ENCODE measurements at places on chromosomes 7 and 10.
A peak's percentile ranks its signal among the peaks of the same experiment; 100 is the strongest.

DNA sequence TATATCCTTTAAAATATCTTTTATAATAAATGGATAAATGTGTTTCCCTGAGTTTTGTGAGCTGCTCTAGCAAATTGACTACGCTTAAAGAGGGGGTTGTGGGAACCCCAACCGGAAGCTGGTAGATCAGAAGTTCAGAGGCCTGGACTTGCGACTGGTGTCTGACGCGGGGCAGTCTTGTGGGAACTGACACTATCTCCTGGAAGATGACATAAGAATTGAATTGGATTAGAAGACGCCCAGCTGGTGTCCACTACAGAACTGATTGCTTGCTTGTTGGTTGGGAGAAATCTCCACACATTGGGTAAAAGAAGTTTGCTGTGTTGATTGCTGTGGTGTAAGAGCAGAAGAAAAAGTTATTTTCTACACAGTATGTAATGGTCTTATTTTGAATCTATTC lies 51.1 kb upstream of the AHR start:
- no peak for DNase-seq

GRCh38 chr7:36600869-36601530 lies 123.3 kb downstream of the AOAH start:
- DNase-seq, result no peak

GRCh38 chr7:77330169-77330882 lies 85.8 kb downstream of the GSAP start:
- DNase-seq, result no peak

- DNase-seq, result peak; percentile 74
Observed at GRCh38 chr7:112450807-112451761, 824 bp downstream of the IFRD1 start.

GRCh38 chr10:113709221-113709838 lies 29.6 kb downstream of the CASP7 start:
- no peak for DNase-seq

- no peak for DNase-seq
Observed at GRCh38 chr10:96208271-96208670, 63.1 kb downstream of the BLNK start.

DNA sequence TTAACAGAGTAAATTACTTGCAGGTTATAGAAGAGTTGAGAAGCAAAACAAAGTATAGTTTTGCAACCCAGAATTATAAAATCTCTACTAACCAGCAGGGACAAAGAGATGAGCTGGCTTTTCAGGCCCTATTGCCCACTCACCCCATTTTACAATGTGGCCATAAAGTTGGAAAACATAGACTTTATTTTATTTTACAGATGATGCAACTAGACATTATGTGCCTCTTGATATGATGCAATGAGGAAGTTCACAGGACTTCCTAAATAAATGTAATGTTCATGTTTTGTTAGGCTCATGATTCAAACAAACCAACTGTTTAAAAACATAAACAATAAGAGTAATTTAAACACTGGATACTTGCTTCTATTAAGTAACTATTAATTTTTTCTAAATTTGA lies 141.1 kb upstream of the WNT16 start:
- no peak for DNase-seq

GRCh38 chr10:75291805-75292204 lies 56.0 kb upstream of the COMTD1 start:
- DNase-seq, result no peak

DNA sequence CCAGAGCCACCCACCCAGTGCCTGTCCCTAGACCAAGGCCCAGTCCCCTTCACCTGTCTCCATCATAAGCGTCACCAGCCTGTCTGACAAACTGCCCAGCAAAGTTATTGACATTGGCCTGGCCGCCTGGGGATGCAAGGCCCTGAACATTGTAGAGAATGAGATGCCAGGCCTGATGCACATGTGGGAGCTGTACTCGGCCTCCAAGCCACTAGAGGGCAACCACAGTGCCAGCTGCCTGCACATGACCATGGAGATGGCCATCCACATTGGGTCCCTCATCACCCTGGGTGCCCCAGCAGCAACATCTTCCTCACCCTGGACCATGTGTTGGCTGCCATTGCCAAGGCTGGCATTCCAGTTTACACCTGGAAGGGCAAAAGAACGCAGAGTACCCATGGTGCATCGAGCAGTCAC lies 63.7 kb upstream of the ANTXRL start:
- no peak for DNase-seq

DNA sequence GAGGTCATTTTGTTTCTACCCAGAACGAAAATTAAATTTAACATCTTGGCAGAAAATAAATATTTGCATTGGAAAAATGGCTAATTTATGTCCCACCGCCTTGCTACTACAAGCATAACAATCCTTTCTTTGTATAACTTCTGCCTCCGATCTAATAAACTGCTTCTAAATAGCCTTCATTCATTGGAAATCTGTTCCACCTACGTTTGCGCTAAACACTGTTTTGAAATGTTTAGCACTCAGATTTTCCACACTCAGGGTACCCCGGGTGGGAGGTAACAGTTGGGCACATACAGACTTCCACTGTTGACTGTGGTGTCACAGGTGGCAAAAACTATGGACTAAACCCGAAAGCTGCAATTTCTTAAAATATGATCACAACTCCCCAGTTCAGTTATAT lies 96.4 kb downstream of the FGFR2 start:
- DNase-seq, result no peak

DNA sequence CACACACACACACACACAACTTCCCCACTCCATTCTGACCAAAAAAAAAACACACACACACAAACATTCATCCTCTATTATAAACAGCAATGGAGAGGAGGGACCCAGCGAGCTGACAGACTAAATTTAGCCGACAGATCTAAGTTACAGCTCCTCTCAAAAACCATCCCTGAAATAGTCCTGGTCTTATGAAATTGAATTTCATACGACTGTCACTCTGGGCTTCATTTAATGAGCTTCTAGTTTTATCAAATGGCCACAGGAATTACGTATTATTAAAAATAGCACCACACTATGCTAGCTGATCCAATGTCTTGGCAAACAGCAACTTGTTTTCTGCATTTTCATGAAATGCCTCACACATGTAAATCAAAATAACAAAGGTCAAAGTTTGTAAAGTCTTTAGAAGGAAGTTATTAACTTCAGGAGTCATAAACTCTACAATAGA lies 131.3 kb upstream of the ASAH2 start:
- no peak for DNase-seq

DNA sequence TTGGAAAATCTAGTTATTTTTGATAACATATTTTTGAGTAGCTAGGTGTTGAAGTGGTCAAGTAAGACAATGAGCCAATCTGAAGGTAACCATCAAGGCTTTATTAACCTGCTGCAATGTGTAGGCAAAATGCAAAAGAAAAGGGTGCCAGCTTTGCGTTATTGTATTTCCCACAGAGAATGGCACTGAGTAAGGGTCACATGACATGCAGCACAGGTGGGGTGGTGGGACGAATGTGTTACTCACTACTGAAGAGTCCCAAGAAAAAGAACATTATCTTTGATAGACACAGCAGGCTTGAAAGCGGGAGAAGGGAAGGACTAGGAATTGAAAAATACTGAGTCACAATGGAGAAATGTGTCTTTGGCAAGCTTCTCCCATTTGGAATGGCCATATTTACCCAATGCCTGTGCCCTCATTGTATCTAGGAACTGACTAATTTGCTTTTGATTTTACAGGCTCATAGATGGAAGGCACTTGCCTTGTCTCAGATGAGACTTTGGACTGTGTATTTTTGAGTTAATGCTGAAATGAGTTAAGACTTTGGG lies 898.6 kb upstream of the POT1 start:
- no peak for DNase-seq

- DNase-seq, result no peak
Observed at GRCh38 chr7:147478796-147479195, 1111.8 kb upstream of the C7orf33 start.

DNA sequence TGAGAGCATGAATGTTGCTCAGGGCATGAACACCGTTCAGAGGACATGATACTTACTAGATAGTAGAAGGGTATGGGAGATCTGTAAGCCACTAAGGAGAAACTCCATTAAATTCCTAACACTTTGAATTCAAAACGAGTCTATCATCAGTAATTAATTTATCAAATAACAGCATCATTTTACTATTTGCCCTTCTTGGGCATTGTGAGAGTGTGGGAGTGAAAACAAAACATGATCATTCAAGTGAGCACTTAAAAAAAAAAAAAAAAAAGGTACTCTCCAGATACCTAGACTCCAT lies 20.5 kb upstream of the ASB15 start:
- no peak for DNase-seq

DNA sequence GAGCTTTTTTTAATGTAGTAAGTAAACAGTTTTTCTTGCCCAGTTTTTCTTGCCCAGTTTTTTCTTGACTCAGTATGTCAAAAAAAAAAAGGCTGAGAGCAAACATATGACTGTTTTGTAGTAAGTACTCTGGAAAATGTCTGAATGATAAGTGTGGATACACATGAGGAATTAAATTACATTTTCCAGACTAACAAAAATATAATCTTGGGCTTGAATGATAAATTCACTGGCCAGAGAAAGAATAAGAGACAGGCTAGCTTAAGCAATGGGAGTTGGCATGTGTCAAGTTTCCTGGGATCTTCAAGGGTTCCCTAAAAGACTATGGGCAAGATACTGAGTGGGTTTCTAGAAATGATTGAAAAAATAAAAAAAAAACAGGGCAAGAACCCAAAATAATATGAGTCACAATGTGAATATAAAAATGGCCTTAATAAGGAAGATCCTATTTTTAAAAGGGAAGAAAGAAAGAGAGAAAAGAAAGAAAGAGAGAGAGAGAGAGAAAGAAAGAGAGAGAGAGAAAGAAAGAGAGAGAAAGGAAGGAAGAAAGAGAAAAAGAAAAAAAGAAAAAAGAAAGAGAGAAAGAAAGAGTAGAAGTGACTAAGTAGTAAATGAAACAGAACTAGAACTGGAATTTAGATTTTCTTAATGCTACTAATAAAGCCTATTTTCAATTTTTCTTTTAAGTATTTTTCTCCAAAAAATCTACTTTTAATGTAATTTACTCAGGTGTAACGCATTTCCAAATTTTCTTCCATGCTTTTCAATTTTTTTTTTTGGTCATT lies 60.2 kb downstream of the TFPI2 start:
- DNase-seq, result no peak

DNA sequence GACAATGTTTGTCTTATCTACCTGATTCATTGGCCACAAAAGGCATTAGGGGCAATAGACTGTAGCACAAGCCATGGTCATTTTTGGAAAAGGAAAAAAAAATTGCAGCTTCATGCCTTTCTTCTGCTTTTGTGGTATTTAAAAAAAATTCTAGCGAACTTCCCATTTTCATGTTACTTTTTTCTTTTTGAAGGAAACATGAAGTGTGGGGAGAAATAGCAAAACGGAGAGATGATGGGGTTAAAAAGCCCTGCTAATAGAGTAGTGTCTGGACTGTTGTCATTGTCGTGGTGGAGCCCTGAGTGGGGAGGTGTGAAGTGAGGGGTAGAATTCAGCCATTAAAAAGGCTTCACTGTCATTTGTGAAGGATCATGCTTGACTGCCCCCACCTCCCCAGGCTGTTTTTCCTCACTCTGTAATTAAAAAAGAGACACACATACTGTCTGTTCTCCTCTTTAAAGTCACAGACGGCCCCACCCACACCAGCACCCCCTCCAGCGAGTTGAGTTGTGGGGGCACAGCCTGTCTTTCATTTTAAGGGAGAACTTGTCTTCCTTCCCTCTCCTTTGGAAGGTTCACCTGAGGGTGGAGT lies 272.4 kb downstream of the CREB5 start:
- no peak for DNase-seq

DNA sequence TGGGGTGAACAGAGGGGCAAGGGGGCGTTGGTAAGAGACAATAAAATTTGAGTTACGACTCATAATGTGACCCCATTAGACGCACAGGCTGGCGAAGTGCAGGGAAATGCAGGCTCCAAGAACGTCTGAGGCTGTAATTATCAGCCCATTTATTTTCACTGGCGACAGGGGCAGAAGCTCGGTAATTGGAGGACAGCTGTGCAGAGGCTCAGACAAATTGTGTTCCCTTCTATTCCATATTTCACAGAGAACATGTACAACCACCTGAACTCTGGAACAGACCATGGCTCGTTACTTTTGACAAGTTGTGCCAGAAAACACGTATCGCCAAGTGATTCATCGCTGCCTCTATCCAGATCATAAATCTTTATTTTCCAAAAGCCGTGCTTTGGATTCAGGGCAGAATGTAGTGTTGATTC lies 137.3 kb upstream of the FRMD4A start:
- no peak for DNase-seq

- DNase-seq, result no peak
Observed at GRCh38 chr7:15755061-15755460, 68.6 kb upstream of the MEOX2 start.

GRCh38 chr7:155170331-155170730 lies 100.2 kb downstream of the HTR5A start:
- no peak for DNase-seq

DNA sequence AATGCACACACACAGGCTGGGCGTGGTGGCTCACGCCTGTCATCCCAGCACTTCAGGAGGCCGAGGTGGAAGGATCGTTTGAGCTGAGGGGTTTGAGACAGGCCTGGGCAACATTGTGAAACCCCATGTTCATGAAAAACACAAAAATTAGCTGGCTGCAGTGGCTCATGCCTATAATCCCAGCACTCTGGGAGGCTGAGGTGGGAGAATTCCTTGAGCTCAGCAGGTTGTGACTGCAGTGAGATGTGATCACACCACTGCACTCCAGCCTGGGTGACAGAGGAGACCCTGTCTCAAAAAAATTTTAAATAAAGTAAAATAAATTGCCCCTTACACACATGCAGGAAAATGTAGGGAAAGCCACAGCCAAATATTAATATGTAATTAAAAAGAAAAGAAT lies 44.1 kb downstream of the RNF32 start:
- DNase-seq, result no peak

DNA sequence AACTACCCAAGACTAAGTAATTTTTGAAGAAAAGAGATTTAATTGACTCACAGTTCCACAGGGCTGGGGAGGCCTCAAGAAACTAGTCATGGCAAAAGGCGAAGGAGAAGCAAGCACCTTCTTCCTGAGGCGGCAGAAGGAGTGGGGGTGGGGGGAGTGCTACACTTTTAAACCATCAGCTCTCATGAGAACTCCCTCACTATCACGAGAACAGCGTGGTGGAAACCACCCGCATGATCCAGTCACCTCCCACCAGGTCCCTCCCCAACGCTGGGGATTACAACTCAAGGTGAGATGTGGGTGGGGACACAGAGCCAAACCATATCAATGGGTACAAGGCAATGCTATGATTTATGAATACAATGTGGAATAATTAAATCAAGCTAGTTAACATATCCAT lies 241.9 kb downstream of the PTPRN2 start:
- DNase-seq, result no peak

GRCh38 chr7:51075681-51076580 lies 240.7 kb downstream of the COBL start:
- no peak for DNase-seq

All from stimulated activated CD8-positive, alpha-beta memory T cell treated with anti-CD3 and anti-CD28 coated beads, Interleukin-4, amount 100 ng/mL, for 24 hours (primary cell).